ENCODE measurements at places on chromosomes 6 and 20.
A peak's percentile ranks its signal among the peaks of the same experiment; 100 is the strongest.

- DNase-seq = no peak
These were observed 280.9 kb upstream of the STXBP5 start for GRCh38 chr6:146923205-146923833.

DNA sequence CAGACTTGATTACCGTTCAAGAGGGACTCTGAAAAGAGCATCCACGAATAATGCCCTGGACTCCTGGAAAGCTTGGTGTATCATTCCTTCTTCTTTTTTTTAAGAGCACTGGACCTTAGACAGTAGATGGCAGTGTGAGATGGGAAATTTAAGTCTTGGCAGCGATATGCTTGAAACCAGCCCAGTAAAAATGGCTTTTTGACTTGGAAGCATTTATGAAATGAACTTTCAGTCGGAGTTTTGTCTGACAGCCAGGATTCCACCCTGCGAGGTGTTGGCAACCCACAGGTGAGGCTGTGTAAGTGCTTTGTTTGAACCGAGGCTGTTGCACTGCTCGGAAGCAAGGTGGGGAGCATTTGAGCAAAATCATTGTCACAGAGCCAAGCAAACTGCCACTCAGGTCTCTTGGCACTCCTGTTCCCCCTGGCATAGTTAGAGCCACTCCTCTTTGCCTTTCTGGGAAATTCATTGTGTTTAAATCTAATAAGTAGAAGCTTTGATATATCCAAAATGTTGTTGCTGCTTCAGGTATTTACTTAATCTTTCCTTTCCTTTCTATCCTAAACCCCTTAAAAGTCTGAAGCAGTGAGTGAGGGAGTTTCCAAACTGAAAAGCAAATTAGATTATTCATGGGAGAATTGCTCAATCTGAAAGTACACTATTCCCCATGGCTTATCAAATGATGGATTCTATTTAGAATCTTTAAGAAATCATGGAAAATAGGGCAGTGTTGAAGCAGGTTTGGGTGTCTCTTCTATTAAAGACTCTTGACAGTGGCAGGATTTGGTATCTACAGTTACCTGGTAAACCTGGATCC, 272.8 kb upstream of the SLC35B3 start:
- peak; percentile 47 for DNase-seq

DNA sequence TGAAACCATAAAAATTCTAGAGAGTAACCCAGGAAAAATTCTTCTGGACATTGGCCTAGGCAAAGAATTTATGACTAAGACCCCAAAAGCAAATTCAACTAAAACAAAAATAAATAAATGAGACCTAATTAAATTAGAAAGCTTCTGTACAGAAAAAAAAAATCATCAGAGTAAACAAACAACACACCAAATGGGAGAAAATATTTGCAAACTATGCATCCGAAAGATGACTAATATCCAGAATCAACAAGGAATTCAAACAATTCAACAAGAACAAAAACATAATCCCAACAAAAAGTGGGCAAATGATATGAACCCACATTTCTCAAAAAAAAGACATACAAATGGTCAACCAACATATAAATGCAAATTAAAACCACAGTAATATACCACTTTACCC, 242.6 kb upstream of the CDYL start:
- no peak for DNase-seq

GRCh38 chr6:16136621-16137450, 8.0 kb downstream of the MYLIP start:
- DNase-seq = no peak

- no peak for DNase-seq
These were observed 28.8 kb upstream of the SYNJ2 start for GRCh38 chr6:157952861-157953351.

GRCh38 chr6:37239950-37240713, 17.4 kb upstream of the TBC1D22B start:
- DNase-seq = peak; percentile 94

GRCh38 chr6:16286151-16286522, 47.8 kb downstream of the GMPR start:
- no peak for DNase-seq

DNA sequence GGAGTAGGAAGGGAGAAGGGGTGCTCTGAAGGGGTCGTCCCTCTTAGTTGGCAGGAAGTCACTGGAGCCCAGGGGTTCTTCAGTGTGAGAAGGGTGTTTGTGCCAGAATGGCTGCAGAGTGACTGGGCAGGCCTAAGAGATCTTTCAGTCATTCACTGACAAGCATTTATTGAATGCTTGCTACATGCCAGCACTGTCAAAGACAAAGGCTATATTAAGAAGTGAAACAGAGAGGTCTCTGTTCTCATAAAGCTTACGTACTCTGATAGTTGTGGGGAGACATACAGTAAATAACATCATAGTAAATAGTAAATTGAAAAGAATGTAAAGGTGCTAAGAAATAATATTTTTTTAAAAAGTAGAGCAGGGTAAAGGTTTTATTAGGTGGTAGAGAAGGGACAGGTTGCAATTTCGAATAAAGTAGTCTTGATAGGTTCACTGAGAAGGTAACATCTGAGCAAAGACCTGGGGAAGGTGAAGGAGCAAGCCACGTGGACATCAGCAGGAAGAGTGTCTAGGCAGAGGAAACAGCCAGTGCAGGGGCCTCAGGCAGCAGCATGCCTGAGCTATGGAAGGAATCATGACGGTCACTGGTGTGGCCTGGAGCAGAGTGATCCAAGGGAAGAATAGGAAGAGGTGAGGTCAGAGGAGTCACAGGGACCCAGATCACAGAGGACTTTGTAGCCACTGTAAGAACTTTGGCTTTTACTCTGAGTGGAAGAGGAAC, 36.3 kb upstream of the RNF8 start:
- no peak for DNase-seq

DNA sequence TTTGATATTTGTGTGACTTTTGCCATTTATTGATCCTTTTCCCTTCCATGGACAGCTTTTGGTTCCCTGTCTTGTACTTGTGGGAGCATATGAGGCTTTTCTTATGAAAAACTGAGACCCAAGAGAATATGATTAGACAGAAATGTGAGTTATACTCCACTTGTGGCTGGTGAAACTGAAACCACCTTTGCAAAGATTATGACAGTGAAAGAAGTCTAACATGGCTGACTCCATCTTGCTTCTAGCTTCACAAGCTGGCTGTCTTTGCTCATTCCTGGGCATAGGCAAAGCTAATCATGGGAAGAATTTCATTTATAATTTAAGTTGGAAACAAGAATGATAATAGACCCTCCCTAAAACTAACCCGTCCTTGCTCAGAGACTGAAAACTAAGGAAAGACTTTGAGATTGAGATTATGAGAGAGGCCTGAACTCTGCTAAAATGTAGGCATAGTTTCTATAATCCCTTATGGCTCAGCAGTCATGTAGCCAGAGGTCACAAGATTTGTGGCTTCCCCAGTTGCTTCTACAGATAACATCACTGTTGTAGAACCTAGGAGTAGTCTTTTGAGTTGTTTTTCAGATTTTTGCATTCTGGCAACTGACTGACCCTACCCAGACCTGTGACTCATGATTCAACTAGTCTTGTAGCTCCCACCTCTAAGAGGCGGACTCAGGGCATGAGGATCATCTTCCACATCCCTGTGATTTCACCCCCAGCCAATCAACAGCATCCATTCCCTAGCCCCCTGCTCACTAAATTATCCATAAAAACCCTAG, 50.9 kb upstream of the CD2AP start:
- no peak for DNase-seq

DNA sequence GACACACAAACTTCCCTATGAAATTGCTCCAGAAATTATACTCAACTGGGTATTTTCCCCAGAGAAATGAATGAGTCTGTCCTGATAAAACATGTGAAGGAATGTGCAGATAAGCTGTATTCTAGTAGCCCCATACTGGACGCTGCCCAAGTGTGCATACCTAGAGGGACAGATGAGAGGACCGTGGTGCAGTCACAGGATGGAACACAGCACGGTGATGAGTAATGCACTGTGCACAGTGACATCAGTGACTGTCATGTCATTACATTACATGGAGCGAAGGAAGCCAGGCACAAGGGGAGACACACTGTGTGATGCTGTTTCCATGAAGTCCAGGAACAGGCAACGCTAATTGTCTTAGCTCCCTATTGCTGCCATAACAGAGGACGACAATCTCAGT, 155.5 kb downstream of the CDH4 start:
- DNase-seq = no peak

- no peak for DNase-seq
These were observed 31.4 kb upstream of the SMIM29 start for GRCh38 chr6:34280216-34280615.

- no peak for DNase-seq
These were observed 53.7 kb downstream of the CPXM1 start for GRCh38 chr20:2746636-2747265.

GRCh38 chr20:38671186-38671585, 53.1 kb upstream of the SLC32A1 start:
- no peak for DNase-seq

- DNase-seq = no peak
These were observed 88.0 kb downstream of the METTL24 start for GRCh38 chr6:110270165-110270564.

DNA sequence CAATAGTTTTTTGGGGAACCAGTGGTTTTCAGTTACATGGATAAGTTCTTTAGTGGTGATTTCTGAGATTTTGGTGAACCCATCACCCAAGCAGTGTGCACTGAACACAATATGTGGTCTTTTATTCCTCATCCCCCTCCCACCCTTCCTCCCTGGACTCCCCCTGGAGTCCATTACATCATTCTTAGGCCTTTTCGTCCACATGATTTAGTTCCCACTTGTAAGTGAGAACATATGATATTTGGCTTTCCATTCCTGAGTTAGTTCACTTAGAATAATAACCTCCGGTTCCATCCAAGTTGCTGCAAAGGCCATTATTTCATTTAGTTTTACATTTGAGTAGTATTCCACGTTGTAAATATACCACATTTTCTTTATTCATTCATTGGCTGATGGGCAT, 28.3 kb downstream of the RPP40 start:
- DNase-seq = no peak

- no peak for DNase-seq
These were observed 104.7 kb downstream of the AIG1 start for GRCh38 chr6:143165315-143165855.

GRCh38 chr20:7883309-7883708, 56.9 kb downstream of the HAO1 start:
- no peak for DNase-seq

- DNase-seq = no peak
These were observed 47.6 kb downstream of the CHD6 start for GRCh38 chr20:41570557-41570956.

DNA sequence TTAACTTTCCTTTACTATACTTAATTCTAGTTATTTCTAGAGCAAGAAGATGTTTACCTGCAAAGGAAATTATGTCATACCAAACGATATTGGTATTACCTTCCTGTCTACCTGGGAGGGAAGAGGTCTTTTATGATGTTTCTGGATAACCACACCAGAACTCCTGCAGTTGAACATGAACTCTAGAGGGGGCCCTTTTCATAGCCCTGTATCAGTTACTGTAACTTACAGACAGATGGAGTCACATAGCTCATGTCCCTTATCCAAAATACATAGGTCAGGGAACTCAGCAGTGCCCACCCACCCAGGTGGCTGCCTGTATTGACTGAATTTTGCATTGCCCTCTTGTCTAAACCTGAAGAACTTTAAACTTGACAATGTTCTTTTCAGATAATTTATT, 35.1 kb upstream of the MYL9 start:
- no peak for DNase-seq

GRCh38 chr6:149387779-149388512, 12.1 kb upstream of the SUMO4 start:
- DNase-seq = no peak

- DNase-seq = no peak
These were observed 93.2 kb downstream of the IRF4 start for GRCh38 chr6:484746-485145.

- no peak for DNase-seq
These were observed 58.4 kb downstream of the TRAM2 start for GRCh38 chr6:52518279-52518945.

DNA sequence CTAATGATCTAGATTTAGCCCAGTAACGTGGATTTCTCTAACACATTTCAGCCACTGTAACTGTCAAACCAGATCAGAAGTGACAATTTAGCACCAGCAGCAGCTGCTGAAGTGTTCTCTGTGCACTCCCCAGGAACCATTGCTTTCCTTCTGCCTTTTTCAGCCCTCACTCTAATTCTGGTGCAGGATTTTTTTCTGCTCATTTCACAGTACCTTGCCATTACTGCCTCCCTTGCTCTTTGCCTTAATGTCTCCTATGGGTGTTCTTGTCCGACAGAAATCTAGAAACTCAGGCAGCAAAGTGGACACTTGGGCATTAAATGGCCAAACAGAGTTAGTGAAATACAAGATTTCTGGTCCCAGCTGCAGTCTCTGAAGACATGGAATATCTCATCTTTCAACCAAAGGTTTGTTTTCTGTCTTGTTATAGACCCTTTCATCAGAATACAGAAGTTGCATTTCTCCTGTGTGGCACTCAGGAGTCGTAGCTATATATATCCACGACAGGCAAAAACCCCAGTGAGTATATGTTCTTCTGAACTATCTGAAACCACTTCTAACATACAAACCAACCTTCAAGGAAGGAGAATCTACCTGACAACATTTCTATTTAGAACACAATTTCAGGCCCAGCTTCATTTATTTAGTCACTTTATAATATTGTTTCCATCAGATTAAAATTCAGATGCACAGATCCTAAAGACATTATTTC, 92.9 kb downstream of the THEMIS start:
- DNase-seq = no peak

GRCh38 chr6:127900935-127901334, at the start of gene THEMIS:
Gene THEMIS (minus strand): TSS chr6:127901058. CDS start chr6:127900932, 126 bp downstream.
- DNase-seq = no peak
